ENCODE measurements at places on chromosomes 5 and 9.

DNA sequence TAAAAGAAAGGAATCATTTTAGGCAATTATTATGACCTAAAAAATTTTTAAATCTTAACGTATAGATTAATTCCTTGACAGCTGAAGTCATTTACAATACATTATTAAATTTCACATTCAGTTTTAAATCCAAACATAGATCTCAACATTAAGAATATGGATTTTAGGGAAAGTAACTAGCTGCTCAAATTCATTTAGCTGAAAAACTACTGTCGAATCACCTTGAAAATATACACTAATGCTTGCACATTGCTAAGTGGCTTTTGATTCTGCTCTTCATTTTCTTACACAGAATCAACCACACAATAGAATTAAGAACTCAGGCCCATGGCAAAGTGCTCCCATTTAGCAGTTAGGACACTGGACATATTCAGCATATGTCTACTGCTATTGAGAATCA lies 454.2 kb downstream of the RAB3C start:
- DNase-seq = no peak

DNA sequence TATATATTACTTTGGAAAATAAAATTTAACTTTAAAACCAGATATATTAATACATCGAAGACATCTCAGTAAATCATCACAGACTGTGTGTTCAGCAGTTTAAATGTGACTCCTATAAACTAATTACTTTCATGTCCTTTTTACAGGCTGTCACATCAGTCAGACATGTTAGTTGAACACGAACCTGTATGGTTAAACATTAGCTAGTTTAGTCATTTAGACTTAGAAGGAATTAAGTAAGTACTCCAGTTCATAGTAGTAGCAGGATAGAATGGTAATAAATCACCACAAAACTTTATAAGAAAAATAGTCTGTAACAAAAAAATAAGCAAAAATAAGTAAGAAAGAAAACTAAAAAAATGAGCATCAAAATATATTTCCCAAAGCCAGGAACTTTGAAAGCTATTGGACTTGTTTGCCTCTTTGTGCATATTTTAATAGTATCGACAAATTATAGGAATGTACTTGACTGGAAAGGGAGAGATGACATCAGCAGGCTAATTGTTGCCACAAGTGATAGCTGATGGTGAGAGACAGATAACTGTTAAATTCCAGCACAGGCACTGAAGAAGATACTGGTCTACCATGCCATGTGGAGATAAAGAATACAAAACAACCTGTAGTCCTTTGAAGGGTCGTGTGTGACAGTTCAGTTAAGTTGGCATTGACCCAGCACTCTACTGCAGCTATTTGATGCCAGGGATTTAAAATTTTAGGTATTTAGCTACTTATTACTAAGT lies 83.9 kb downstream of the RIC1 start:
- no peak for DNase-seq

- no peak for DNase-seq
Observed at GRCh38 chr9:26983340-26983739, 22.1 kb downstream of the LRRC19 start.

DNA sequence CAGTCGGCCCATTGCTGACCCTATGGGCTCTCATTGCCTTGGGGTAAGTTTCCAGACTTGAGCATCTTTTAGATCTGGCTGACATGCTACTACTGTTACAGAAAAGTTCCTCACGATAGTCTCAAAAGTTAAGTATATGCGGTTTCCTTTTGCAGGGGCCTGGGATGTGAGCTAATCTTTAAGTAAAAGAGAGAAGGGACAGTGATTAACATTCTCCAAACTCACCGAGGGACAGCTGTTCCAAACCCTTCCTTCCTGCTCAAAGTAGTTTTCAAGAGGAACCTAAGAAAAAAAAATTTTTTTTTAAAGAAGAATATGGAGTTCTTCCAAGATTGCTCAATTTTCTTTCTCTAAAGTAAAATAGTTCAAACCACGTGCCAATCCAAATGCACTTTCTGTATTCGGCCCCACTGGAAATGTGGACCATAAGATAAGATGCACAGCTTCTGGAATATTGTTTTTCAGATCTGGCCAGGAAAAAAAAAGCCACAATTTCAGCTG lies 168.0 kb upstream of the SPRY4 start:
- no peak for DNase-seq

DNA sequence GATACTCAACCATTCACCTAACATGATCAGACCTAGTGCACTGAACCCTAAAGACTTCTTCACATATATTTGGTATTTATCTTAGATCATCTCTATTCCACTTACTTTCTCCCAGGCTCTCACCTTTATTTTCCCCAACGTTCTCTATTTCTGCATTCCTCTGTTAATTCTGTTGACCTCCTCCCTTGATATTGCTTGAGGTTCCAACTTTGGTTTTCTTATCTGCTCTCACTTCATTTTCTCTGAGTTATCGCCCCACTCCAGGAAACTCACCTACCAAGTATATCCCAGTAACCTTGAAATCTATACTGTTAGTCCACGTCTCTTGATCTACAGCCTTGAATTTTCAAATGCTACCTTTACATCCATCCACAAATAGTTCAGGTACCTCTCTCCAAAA lies 9.2 kb downstream of the NADK2 start:
- DNase-seq = no peak

- no peak for DNase-seq
Observed at GRCh38 chr9:120692901-120693699, 21.2 kb downstream of the MEGF9 start.

DNA sequence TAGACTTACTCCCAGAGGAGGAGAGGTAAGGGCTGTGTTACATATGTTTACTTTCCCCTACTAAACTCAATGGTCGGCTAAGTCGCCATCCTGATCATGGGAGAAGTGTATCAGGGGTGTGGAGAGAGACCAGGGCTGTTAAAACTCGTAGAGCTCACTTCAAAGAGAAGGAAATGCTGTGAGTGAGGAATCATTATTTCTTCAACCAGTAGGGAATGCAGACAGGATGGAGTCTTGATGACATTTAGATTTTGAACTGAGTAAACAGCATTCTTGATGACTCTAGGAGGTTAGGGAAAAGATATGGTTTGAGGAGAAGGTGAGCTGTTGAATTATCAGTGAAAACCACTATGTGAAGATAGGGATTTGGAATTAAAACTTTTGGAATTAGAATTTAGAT lies 17.3 kb downstream of the RECK start:
- no peak for DNase-seq

DNA sequence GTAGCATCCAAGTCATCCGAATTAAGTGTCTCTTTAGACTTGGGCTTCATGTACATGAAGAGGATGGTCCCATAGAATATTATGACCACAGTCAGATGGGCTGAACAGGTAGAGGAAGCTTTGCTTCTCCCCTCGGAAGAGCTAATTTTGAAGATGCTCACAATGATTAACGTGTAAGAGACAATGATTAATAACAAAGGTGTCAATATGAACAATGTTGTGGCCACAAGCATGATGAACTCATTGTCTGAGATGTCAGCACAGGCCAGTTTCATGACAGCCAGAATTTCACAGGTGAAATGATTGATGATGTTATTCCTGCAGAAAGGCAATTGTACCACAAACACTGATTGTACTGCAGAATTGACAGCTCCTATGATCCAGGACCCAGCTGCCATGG lies 626 bp downstream of the OR13C2 start:
- no peak for DNase-seq

- DNase-seq = no peak
Observed at GRCh38 chr5:89421035-89421434, 538.1 kb upstream of the MEF2C start.

DNA sequence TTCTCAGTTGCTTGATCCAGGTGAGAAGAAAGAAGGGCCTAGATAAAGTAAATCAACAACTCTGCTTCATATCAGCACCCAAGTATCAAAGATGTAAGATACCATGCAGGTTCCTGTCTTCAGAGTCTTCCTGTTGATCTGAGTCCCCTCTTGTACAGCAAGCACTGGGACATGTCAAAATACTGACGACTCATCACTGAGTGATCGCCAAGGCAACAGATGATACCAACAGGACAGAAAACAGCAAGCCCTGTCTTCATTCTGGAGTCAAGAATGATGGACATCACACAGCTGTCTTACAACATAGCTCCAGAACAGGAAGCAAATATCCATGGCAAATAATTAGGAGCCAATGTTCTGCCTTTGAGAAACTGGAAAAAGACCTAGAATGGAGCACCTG lies 83.7 kb downstream of the TARS1 start:
- DNase-seq = no peak

- no peak for DNase-seq
Observed at GRCh38 chr5:95619514-95620029, 315 bp upstream of the GPR150 start.

- no peak for DNase-seq
Observed at GRCh38 chr9:108885643-108886348, 23.7 kb downstream of the ACTL7A start.

GRCh38 chr9:33264003-33264472 lies 470 bp downstream of the BAG1 start:
- DNase-seq = no peak

- DNase-seq = no peak
Observed at GRCh38 chr9:74804018-74804385, 83.7 kb downstream of the TRPM6 start.

DNA sequence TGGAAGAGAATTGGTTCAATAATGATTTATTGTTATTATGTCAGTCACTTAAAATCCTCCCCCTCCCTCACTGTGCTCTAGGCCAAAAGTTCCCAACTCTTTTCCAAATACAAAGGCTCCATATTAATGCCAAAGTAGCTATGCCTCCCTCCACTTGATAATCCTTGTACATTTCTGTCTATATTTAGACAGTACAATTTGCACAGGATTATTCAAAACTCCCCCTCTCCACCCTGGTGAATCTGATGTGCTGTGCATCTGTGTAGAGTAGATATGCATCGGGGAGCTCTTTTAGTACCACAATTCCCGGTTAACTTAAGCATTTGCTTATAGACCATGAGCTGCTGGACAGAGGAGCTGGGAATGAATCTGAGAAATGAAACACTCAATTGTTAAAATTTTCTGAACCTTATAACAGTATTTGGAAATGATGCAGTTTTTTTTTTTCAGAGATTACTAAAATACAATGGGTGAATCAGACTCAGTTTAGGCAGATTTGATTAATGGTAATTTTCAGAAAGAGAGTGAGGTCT lies 27.6 kb downstream of the GLRA1 start:
- DNase-seq = no peak

- DNase-seq = no peak
Observed at GRCh38 chr5:26802944-26803343, 235.4 kb downstream of the CDH9 start.

GRCh38 chr5:107398703-107399102 lies 272.0 kb downstream of the EFNA5 start:
- DNase-seq = no peak

- DNase-seq = no peak
Observed at GRCh38 chr5:91345461-91345860, 37.7 kb downstream of the ARRDC3 start.

DNA sequence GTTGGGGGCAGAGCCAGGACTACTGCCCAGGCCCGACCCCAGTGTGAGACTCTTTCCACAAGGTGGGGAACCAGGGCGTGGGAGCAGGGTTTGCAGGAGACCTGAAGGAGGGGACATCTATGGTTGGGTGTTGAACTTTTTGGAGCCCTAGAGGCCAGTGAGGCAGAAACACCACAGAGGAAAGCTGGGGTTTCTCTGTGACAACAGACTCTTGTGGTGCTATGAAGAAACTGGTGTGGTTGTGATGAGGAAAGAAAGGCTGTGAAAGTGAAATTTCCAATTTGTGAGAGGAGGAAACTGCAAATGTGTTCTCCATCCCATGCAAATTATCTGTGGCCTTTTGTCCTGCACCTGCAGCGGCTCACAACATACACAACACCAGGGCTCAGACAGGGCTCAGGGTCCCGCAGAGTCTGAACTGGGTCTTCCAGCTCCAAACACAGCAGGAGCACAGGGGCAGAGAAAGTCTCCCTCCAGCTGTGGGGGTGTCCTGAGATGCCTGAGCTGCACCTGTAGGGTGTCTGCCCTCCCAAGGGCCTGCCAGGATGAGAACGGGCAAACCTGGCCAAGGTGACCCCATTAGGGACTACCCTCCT lies 51.4 kb upstream of the GRHPR start:
- no peak for DNase-seq

GRCh38 chr5:117713585-117714198 lies 1139.1 kb upstream of the SEMA6A start:
- no peak for DNase-seq

DNA sequence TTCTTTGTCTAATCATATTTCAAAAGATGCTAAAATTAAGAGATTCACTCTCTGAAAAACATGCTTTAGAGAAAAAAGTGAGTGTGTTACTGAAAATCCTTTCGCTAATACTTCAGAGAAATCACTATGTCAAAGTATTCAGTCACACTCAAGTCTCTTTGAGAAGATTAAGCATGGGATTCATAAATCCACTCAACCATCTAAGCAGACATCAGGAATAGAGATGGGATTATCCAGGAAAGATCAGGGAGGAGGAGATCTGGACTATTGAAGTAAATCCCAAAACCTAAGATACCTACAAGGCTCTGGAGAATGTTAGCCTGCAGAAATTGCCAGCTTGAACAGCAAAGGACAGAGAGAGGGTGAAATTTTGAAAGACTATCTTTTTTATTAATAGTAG lies 317.2 kb upstream of the ACO1 start:
- no peak for DNase-seq

DNA sequence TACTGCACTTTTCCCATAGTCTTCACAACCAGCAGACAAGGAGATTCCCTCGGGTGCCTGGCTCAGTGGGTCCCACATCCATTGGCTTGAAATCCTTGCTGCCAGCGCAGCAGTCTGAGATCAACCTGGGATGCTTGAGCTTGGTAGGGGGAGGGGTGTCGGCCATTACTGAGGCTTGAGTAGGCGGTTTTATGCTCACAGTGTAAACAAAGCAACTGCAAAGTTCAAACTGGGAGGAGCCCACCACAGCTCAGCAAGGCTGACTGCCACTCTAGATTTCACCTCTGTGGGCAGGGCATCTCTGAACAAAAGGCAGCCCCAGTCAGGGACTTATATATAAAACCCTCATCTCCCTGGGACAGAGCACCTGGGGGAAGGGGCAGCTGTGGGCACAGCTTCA lies 512.3 kb upstream of the MPDZ start:
- DNase-seq = no peak

- DNase-seq = no peak
Observed at GRCh38 chr5:1725641-1726468, 73.8 kb downstream of the MRPL36 start.

DNA sequence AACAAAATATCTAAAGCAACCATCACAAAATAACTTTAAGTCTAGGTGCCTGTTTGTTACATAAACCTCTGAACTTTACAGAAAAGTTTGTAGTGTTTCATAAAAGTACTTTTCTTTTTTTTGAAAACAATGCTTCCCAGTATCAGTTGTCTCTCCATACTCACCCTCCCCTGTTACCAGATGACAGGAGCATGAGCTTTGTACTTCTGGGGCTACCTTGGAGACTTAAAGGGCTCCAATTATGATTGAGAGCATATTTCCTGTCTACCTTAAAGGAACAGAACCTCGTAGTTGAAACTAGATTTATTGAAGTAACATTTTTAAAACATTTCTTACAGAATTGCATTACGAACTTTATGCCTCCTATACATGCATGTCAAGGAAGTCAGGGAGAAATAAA lies 55.4 kb upstream of the PPP1R2B start:
- no peak for DNase-seq
